T-helper 17 cell (primary cell): ENCODE measurements at places on chromosomes 2 and 18.

DNA sequence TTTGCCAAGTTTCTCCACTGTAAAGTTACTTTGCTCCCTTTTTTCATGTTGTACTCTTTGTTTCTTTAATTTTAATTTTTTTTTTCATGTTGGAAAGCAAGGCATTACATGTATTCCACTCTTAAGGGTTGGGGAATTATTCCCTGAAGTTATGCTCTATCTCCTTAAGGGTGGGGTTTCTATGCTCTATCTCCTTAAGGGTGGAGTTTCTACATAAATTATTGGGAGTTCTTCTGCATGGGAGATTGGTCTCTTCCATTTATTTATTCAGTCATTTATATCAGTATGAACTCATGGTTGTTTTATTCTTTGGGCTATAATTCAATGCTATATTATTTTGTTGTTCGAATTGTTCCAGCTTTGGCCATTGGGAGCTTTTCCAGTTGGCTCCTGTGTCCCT, 11.2 kb downstream of the MRPL33 start:
- DNase-seq: no peak

DNA sequence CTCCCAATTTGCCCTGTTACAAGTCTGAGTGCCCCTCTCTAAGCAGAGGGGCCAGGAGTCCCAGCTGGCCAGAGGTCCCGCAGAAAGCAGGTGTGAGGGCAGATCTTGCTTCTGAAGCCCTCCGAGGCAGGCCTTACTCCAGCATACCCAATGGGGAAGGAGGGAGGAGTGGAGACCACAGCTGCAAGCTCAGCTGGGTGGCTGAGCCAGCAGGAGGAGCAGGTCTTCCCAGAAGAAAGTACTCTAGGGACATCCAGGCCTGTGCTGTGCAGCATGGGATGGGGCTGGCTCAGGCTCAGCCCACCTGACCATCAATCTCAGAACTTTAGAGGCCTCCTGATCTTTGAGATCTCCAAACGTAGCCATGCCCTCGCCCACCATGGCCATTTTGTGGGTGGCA, 31.3 kb downstream of the PLB1 start:
- DNase-seq: no peak

DNA sequence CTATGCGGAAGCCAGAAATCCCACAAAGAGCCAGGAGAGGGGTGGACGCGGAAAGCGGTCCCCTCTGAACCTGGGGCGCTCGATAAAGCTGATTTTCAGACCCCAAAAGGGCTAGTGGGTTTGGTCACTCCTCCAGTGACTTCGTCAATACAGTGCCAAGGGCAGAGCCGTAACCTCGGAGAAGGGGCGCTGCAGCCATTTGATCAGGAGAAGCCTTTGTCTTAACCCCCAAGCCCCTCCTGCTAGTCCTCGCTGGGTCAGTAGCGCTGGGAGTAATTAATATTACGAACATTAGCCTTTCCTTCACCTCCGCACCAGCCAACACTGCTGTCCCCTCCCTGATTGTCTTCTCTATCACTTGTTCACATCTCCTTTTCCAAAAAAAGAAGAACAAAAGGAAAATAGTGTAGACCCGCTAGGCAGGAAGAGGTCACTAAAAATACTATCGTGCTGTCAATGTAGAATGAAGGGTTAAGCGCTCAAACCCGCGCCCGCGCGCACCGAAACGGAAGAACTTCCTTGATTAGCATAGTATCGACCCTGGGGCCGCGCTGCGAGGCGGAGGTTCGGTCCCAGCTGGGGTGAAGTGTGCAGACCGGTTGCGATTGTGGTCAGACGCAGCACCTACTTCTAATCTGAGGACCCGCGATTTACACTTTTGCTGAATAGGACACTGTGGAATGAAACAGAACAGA, 63.2 kb upstream of the MAPRE2 start:
- peak; percentile 9 for DNase-seq

GRCh38 chr2:241898463-241899270, 29.1 kb downstream of the RTP5 start:
- DNase-seq: no peak

- DNase-seq: no peak
Observed at GRCh38 chr2:105786231-105787230, 41.8 kb downstream of the NCK2 start.

GRCh38 chr2:170928036-170928823, 823 bp upstream of the GORASP2 start:
- DNase-seq: no peak

DNA sequence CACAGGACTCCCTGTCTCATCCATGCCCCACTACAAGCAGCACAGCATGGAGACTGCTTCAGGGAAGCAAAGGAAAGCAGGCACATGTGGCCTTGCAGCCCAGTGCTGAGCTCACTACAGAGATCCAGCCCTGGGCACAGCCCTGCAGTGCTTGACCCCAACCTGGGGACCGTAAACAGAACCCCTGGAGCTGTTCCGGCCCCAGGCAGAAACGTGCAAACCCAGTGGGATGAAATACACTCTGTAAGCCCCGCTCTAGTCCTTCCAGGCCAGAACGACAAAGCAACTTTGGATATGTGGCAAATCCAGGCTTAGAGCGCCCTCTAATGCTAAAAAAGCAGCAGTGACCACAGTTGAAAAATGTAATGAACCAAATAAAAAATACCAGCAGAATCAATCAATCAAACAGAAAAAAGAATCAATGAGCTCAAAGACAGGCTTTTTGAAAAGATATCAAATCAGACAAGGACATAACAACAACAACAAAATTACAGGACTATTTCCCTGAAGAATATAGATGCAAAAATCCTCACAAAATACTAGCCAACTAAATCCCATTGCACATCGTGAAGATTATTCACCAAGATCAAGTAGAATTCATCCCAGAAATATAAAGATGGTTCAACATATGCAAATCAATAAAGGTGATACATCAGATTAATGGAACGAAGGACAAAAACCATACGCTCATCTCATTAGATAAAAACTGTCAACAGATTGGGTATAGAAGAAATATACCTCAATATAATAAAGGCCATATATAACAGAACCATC, 45.6 kb downstream of the ZNF519 start:
- no peak for DNase-seq

GRCh38 chr2:113973810-113974209, 83.9 kb downstream of the ACTR3 start:
- no peak for DNase-seq

GRCh38 chr18:2706903-2707302, 51.4 kb downstream of the SMCHD1 start:
- no peak for DNase-seq

DNA sequence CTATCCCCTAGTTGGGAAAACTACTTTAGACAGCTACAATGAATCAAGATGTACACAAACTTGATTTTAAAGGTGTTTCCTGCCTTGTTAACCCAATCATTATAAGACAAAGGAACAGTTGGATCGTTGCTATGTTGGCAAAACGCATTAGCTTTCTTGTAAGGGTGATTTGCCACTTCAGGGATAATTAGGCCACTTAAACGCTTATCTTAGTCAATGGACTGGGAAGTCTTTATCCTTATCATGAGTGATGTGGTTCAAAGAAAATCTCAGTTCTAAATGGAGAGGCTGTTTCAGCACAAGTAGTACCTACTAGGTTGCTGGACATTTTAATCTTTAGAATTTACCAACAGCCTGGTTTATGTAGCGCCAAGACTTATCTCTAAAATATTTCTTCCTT, 406.1 kb upstream of the MEX3C start:
- DNase-seq: no peak

GRCh38 chr2:19272039-19272438, 86.4 kb downstream of the OSR1 start:
- DNase-seq: no peak

- no peak for DNase-seq
Observed at GRCh38 chr2:95728878-95729596, 137.2 kb downstream of the TRIM43 start.

DNA sequence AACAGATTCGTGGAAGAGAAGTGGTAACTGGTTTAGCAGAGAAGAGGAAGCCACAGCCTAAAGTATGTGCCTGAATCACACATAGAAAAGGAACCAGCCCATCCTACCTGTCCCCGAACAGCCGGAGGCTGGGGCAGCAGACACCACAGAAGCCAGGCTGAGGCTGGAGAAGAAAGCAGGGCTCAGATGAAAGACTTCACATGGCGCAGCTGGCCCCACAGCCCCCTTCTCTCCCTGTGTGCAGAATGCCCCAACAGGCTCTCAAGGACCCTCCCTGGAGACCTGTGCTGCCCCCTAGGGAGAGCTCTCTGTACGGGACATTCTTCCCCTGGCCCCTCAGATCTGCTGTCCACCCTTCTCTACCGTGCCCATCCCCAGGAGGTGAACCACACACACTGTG, 83.5 kb upstream of the RAB12 start:
- DNase-seq: no peak

- DNase-seq: no peak
Observed at GRCh38 chr2:231597014-231597611, 4.4 kb downstream of the TEX44 start.

DNA sequence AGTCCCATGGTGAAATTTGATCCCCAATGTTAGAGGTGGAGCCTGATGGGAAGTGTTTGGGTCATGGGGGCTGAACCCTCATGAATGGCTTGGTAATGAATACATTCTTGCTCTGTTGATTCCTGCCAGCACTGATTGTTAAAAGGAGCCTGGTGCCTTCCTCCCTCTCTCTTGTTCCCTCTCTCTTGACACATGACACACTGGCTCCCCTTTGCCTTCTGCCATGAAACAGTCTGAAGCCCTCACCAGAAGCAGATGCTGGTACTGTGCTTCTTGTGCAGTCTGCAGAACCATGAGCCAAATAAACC, 30.6 kb upstream of the EPC2 start:
- DNase-seq: no peak
